OCI-M1 (cell line): ENCODE measurements at places on chromosomes 3 and 15.
A peak's percentile ranks its signal among the peaks of the same experiment; 100 is the strongest.

- peak; percentile 92 for DNase-seq
Observed at GRCh38 chr3:99330281-99330680, 308.1 kb upstream of the COL8A1 start.

DNA sequence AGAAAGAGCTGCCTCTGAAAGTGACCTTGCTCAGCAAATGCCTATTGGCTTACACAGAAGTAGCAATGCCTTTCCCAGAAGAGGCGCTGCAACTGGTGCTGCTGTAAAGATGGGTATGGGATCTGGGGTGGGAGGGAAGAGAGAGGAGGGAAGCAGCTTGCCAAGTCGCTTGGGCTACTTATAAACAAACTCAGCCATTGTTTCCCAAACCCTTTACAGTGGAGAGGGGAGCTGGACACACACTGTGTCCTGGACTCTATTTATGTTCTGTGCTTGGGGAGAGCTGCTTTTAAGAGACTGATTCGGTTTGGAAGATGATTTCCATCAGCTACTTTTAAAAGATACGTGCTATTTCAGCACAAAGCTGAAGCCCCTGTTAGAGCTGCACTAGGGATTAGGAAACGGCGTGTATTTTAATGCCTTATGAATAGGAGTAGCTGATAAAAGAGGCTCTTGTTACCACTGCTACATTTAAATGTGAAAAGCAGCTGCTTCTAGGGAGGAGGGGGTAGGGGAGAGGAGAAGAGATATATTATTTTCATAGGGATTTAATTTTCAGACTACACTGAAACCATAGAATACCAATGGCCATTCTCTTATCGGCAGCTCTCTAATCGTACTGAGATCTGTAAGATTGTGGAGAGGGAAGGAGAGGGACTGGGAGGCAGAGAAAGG, 440.6 kb downstream of the MCTP2 start:
- DNase-seq, result no peak

DNA sequence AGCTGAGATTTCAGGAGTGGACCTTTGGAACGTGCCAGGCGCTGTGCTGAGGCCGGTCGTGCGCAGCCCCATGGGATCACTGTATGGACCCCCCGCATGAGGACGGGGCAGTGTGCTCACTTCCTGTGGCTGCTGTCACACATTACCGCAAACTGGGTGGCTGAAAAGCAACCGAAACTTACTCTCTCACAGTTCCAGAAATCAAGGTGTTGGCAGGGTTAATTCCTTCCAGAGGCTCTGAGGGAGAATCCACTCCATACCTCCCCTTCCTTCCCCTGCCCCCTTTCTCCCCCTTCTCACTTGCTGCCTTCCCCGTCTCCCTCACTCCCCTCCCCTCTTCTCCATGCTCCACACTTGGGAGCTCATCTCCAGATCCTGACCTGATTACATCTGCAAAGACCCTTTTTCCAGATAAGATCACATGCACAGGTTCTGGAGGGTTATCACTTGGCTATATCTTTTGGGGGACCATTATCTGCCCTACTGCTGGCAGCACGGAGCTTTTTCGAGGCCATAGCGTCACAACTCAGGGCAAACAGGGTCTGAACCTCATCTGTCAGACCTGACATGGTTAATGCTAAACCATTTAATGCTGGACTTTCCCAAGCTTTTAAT, 41.2 kb downstream of the KLF13 start:
- DNase-seq, result no peak

- DNase-seq, result no peak
Observed at GRCh38 chr15:58407778-58408177, 24.0 kb upstream of the LIPC start.

DNA sequence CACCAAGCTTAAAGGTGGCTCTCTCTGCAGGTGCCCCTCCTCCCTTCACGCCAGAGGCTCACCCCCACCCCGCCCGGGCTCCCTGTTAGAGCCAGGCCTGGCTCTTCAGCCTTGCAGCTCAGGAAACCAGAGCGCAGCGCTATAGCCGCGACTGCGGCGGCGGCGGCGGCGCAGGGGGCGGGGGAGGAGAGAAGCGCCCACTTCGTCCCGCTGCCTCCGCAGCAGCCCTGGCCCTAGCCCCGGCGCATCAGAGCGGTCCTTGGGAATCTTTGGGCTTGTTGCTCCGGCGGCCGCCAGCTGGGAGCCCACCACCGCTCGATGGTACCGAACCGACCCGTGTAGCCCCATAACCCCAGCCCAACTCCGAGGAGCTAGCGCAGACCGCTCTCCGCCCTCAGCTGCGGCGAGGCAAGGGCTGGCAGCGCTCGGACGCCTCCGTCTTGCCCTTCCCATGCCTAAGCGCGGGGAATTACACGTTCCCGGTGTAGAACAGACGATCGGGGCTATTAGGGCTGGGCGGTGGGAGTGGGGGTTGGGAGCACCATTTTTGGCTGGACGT, 1.2 kb downstream of the RASGRF1 start:
- DNase-seq, result no peak

DNA sequence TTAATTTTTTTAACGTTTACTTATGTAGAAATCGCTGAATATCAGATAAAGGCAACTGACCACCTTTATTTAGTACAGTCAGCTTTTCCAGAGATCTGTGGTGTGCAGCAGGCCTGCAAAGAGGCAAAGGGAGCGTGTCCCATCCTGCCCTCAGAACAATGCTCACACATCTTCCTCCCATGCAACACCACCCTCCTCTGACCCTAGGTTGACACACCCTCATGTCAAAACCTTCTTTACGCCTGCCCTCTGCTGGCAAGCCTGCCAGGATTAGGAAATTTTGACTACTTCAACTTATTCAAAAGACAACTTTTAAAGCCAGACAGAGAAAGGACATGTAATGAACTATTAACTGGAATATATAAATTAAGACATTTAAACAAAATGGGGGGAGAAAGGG, 513.7 kb downstream of the FOXP1 start:
- peak; percentile 57 for DNase-seq

- DNase-seq, result no peak
Observed at GRCh38 chr15:98043160-98044014, 82.9 kb downstream of the ARRDC4 start.

DNA sequence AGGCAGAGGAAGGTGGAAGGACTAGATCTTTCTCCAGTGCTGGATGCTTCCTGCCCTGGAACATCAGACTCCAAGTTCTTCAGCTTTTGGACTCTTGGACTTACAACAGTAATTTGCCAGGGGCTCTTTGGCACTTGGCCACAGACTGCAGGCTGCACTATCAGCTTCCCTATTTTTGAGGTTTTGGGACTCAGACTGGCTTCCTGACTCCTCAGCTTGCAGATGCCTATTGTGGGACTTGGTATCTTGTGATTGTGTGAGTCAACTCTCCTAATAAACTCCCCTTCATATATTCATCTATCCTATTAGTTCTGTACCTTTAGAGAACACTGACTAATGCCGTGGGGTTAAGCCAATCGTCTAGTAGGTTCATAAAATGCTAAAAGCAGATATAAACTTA, 8.8 kb upstream of the B3GNT5 start:
- DNase-seq, result peak; percentile 79

GRCh38 chr3:160152638-160153037, 72.6 kb upstream of the C3orf80 start:
- no peak for DNase-seq

DNA sequence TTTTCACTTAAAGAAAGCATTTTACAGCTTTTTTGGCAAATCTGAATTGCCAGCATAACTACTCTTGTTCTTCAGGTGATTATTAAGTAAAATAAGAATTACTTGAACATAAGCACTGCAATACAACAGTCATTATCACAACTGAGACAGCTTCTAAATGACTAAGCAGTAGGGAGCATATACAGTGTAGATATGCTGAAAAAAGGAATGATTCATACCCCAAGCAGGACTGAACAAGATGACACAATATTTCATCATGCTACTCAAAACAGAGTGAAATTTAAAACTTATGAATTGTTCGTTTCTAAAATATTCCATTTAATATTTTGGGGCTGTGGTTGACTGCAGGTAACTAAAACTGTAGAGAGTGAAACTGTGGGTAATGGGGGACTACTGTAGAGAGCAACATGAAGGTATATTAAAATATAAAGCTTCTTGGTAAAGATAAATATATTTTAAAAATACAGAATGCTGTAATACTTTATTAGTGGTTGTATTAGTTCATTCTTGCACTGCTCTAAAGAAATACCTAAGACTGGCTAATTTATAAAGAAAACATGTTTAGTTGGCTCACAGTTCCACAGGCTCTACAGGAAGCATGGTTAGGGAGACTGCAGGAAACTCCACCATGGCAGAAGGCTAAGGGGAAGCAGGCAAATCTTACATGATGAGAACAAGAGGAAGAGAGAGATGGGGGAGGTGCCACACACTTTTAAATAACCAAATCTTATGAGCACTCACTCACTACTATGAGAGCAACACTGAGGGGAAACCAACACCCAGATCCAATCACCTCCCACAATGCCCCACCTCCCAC, 84.8 kb downstream of the DCLK3 start:
- peak; percentile 89 for DNase-seq

- peak; percentile 93 for DNase-seq
Observed at GRCh38 chr15:64246364-64247189, 83.8 kb upstream of the PPIB start.

DNA sequence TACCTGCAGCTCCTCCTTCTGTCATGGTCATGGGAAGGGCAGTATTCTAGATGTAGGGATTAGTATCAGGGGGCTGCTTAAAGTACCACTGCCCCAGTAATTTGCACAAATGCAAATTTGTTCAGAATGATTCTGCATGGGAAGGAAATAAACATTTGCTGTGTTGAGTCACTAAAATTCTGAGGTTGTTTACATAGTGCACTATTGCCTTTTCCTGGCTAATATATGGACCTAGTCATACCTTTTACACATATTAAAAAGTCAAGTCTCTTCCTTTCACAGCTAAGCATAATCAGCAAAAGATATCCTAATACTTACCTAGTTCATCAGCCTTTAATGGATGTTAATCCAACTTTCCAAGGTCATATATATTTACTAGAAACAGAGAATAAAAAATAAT, 746.4 kb upstream of the NR2F2 start:
- no peak for DNase-seq

GRCh38 chr3:157417247-157417646, 19.4 kb upstream of the PTX3 start:
- DNase-seq, result no peak

DNA sequence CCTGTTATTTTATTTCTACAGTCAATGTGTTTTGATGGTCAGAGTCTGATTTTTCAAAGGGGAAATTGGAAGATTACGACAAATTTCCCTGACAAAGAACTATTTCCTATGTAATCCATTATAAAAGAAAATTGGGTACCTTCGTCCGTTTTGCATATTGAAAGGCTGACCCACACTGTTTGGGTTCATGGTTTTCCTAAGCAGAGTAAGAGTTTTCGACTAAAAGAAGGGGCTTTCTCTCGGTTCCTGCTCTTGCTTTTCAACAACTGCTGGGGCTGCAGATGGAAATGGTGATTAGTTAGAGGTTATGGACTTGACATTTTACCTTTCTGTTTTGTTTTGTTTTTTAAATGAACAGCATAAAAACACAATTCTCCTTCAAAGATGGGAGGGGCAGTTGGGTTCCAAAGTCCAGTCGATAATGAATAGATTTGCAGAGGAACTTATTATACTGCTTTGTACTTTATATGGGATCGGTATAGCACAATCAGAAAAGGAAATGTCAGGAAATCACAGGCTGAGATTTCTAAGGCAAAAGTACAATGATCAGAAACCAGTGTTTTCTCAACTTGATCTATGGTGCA, 978 bp downstream of the KCNMB2 start:
- no peak for DNase-seq

- no peak for DNase-seq
Observed at GRCh38 chr3:159948429-159949144, 40.0 kb upstream of the IL12A start.

- DNase-seq, result no peak
Observed at GRCh38 chr15:84606653-84607120, 5.9 kb downstream of the ZSCAN2 start.

DNA sequence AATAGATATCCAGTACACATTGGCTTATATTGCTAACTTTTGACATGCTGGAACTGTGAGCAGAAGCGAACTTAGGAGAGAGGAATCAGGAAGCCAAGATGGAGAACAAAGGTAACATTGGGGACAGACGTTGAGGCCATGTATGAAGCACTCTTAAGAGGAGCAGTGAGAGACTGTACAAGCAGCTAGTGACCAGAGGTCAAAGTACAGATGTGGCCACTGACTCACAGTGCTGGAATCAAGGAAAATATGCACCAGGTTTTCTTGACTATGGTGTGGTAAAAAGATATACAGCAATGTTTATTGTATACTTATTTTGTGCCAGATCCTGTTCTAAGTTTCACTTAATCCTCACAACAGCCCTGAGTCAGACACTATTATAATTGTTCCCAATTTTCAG, 2.0 kb upstream of the IL20RB start:
- no peak for DNase-seq

- DNase-seq, result peak; percentile 56
Observed at GRCh38 chr15:75508840-75509532, 57.5 kb upstream of the SIN3A start.

- DNase-seq, result no peak
Observed at GRCh38 chr3:109137761-109138160, 1.2 kb downstream of the C3orf85 start.

GRCh38 chr3:54427941-54428871, 305.9 kb downstream of the CACNA2D3 start:
- peak; percentile 69 for DNase-seq

DNA sequence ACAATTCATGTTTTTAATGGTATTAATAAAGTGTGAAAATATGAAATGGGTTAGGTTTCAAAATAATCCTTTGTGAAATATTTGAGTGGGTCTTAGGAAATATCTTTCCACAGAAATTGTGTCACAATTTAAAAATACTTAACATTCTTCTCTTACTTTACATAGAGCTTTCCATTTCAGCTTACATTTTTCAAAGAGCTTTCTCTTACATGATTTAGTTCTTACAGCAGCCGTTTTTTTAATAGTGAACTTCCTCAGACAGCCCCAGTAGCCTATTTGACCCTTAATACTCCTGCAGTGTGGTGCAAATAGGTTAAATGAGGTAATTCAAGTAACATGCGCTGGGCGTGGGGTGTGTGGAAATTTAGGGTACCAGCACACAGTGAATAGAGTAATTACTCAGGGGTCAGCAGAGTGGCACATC, 21.8 kb downstream of the P2RY12 start:
- DNase-seq, result no peak

DNA sequence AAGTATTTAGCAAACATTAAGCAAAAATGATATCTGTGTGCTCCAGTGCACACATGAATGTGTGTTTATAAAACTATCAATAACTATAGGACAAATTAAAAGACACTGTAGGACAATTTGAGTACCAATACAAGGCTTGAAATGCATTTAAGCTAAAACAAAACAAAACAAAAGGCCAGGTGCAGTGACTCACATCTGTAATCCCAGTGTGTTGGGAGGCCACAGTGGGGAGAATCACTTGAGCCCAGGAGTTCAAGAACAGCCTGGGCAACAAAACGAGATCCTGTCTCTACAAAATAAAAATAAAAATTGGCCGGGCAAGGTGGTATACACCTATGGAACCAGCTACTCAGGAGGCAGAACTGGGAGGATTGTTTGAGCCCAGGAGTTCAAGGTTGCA, 50.7 kb downstream of the CSNK1G1 start:
- DNase-seq, result no peak

DNA sequence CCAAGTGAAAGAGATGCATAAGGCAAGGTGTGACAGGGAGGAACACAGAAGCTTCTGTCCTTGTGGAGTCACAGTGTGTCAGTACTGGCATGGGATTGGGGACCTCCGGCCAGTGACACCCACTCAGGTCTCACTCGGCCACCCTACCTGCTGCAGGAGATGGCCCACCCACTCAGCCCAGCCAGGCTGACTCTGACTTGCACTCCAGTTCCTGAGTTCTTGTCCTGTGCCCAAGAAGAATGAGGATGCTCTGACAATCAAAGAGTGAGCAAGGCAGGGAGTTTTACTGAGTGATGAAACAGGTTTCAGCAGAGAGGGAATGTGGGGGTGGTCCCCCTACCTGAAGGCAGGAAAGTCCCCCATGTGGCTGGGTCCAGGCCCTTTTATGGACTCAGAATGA, 50.9 kb downstream of the PCNP start:
- DNase-seq, result no peak
